ENCODE measurements at places on chromosomes 13 and 19. TPM values are rescaled to one million over a fixed set of nuclear protein-coding genes. Genes with fewer than 3 reads are reported as not detected.
A peak's percentile ranks its signal among the peaks of the same experiment; 100 is the strongest.

The POU2F2 gene
- polyA plus RNA-seq = 1.7 TPM

The FGF14 gene
- polyA plus RNA-seq = 0.81 TPM

The OR7C1 gene
- 0.14 TPM for polyA plus RNA-seq

The RGL3 gene
- 62.8 TPM for polyA plus RNA-seq

DNA sequence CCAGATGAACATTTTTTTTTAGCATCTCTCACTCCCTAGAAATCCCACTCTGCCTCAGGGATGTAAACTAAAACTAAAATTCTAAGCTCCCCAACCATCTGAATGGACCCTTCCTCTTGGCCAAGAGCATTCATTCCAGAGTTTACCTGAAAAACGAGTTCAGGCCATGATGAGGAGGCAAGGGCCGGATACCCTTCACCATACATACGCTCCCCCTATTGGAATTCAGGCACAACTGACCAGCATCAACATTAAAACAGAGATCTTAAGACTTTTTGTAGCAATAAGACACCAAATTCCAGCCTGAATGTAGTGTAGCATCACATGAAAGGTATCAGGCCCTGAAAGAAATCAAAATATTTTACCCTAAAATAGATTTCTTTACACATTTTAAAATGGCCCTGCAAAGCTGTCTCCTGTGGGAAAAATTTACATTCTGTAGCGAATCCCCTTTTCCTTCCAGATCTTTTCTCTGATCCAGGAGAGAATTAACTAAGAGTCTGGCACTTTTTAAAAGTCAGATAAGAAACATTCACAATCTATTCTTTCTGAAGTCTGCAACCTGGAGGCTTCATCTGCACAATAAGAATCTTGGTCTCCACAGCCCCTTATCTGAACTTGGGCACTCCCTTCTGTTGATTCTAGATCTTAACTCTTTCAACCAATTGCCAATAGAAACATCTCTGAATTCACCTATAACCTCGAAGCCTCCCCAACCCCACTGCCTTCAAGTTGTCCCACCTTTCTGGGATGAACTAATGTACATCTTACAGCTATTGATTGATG lies 888.5 kb downstream of the UQCRFS1 start:
- no peak for DNase-seq

DNA sequence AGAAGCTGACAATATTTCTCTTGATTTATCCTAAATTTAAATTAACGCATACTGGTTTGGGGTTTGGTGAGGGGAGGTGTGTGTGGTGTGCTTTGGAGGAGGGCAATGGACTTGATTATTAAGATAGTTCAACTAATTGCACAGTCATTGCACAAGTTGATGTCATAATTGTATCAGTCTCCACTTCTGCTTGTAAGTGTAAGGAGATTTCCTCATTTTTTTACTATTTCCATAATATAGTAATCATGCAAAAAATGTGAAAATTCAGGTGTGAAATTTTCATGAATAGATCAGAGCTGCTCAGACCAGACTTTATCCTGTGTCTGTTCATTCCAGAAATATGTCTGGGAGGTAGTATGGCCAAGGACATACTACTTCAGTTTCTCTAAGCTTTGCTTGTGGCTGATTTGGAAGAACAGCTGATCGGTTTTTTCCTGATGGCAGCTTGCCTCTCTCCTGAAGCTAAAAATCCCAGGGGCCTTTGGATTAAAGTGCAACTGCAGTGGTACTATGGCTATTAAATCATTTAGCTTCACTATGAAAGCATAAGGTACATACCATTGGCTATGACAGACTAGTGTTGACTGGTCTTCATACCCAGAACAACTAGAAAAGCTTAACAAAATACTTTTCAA lies 201.8 kb upstream of the MIR17HG start:
- DNase-seq = no peak

The WDR87 gene
- not detected for polyA plus RNA-seq

GRCh38 chr13:102879793-102880499 lies 34.1 kb downstream of the ERCC5 start:
- no peak for DNase-seq

GRCh38 chr19:18519962-18520847 lies 1.7 kb downstream of the ELL start:
- peak; percentile 46 for DNase-seq

- no peak for DNase-seq
Observed at GRCh38 chr13:59531571-59532091, 632.1 kb downstream of the DIAPH3 start.

DNA sequence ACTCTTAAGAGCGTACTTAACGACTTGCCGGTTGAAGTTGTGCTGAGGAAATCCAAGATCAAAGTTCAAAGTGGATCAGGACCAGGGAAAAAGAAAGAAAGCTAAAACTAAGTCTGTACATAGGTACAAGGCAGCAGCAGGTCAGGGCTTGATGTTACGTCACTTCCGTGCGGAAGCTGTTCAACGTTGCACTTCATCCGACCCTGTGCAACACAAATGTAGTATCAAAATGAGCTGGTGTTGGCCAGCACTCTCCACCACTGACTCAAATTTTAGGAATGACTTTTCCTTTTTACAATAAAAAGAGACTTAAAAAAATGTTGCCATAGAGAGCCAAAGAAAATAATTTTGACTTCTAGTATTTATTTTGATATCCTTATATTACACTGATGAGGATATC lies 1315.4 kb downstream of the EFNB2 start:
- no peak for DNase-seq

GRCh38 chr13:78759704-78760103 lies 100.7 kb upstream of the OBI1 start:
- no peak for DNase-seq

GRCh38 chr19:35898499-35898809 lies 1.9 kb downstream of the NFKBID start:
- peak; percentile 88 for DNase-seq

DNA sequence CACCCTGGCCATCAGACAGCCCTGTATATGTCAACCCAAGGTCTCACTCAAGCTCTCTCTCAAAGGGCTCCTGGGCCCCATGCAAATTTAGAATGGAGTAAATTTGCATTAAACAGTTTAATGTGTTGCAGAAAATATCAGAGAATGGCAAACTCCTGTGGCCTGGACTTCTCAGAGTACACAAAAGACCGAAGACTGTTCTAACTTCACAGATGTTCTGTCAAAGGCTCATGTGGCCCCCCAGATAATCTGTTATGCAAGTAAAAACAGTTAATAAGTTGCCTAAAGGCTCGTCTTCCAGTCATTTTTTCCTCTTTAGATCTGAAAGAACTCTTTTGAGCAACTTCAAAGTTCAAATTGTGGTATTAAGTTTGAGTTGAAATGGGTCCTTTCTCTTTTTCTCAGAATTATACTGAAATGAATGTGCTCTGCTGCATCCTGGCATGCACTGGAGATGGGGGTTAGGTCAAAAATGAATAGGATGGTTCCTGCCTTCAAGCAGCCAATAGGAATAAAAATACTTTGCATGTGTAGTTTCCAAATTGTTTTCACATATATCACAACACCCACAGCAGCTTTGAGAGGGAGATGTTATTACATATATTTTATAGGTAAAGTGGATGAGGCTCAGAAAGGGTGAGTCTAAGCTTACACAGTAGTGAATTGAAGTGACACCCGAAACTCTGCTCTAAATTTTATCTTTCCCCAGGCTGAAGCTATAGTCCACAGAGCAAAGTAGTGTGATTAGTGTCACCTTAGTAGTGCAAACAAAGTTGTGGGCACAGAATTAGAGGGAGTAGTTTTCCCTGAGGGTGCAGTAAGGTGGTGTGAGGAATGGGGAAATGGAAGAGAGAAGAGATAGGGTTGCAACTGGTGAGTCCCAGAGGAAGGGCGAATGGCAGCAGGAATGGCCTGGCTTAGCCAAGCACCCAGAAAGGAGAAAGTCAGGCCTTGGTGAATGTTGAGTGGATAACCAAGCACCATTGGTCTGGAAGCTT lies 205.0 kb upstream of the RFC3 start:
- no peak for DNase-seq

The ZNF575 gene
- polyA plus RNA-seq = 1.7 TPM

GRCh38 chr13:92900446-92900845 lies 326.2 kb upstream of the GPC6 start:
- DNase-seq = no peak

DNA sequence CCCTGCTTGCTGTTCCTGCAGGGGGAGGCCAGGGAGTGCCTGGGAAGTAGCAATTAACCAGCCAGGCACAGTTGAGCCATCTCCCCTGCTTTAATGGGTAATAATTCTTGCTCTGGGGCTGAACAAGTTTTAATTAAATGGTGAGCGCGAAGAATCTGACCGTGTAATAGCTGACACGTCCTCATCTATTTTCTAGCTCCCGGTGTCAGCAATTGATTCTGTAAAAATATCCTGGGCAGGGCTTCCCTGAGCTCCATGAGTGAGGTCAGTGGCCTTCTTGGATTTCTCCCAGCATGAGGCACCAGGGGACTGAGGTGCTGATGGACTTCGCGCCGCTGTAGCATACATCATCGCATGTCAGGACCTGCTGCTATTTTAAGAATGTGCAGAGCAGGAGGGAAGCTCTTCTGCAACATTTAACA lies 26.9 kb downstream of the SIPA1L3 start:
- DNase-seq = no peak

The ANKRD24 gene
- 1.2 TPM for polyA plus RNA-seq

The ACER1 gene
- not detected for polyA plus RNA-seq

DNA sequence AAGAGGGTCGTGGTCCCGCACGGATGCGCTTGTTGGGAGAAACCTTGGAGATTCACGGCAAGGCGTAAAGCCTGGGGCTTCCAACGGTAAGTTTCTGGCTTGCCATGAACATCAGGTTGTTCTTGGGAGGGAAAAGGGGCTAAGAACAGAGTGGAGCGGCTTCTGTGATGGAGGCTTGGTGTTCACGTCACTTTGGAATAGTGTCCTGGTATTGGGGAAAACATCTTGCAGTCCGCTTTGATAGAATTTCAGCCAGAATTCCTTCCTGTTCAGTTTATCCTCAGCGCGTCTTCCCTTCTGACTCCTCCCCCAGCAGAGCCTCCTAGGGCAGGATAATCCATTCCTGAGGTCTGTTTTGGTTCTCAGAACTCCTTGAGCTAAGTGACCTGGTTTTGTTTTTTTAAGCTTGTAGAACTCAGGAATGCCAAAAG lies 2.0 kb downstream of the KCTD15 start:
- DNase-seq = no peak

DNA sequence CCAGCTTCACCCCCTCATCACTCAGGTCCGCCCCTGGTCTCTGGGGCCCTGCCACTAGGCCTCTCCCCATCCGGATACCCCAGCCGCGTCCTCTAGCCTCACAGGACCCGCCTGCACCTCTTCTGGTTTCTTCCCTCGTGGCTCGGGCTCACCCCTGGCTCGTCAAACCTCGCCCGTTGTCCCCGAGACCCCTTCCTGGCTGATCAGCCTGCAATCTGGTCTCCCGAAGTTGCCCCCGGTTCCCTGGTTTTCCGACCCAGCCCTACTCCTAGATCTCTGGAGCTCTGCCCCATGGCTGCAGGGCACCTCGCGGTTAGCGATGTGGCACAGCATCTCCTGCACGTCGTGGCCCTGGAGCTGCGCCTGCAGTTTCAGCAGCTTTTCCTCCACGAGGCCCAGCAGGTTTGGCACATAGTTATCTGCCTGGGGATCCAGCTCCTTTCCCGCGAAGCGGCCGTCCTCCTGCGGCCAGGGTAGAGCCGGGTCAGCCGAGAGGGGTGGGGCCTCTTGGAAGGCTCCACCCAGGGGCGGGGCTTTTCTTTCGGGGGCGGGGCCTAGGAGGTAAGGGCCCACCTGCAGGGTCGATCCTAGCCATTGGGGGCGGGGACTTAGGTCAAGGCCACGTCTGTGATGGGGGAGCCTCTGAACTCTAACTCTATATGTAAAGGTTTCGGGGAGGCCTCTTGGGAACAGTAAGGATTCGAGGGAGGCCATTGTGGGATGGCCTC lies 2.4 kb upstream of the RGL3 start:
- DNase-seq = peak; percentile 69

The ZNF844 gene
- polyA plus RNA-seq = 17.2 TPM

GRCh38 chr19:9597027-9597426 lies 12.7 kb upstream of the ZNF121 start:
- no peak for DNase-seq

The IL11 gene
- 0.90 TPM for polyA plus RNA-seq

GRCh38 chr13:94254737-94255136 lies 224.7 kb downstream of the DCT start:
- no peak for DNase-seq

GRCh38 chr19:45526143-45526542 lies 18.9 kb downstream of the VASP start:
- peak; percentile 53 for DNase-seq

The HOMER3 gene
- 63.3 TPM for polyA plus RNA-seq

DNA sequence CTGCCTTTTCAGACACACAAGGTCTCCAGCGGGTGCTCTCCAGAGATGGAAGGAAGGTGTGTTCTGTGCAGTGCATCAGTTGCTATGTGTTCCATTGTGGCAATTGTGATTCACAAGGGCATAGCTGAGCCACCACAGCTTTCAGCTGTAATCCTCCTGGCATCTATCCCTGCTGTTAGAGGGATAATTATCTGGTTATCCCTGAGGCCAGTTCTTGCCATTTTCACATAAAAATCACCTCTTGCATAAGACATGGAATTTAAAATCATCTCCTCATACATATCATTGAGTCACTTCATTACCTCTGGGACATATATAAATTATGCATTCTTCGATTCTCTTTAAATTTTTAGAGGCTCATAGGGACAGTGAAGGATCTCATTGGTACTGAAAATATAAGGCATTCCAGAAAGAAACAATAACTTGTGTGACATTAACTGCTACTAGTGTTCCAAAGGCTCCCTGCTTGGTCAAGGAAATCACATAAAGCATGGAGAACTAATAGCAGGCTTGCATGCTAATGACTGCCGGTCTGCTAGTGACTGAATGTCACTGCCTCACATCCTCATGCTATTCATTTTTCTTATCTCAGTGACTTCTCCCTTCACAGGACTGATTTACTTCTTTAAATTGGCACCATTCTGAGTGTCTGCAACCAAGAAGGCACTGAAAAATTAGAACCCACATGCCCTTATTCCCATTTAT lies 214.0 kb downstream of the ENOX1 start:
- no peak for DNase-seq

The ONECUT3 gene
- polyA plus RNA-seq = 0.08 TPM

- DNase-seq = no peak
Observed at GRCh38 chr13:21529146-21529893, 70.2 kb upstream of the ZDHHC20 start.

DNA sequence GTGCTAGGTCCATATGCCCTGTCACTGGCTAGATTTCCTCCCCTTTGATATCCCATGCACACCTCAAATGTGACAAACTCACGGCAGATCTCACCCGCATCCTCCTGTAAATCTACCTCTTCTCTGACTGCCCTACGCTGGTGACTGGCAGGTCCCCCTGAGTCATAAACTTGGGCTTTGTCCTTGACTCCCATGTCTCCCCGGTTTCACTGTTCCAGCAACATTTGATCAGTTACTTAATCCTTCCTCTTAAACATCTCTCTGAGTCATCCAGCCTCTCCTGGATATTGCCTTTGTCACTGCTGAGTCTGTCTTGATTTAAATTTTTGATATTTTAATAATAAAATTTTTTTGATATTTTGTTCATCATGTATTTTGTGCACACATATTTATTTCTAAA lies 26.5 kb downstream of the FAM216B start:
- no peak for DNase-seq
